ENCODE measurements at places on chromosomes 2 and 18.

DNA sequence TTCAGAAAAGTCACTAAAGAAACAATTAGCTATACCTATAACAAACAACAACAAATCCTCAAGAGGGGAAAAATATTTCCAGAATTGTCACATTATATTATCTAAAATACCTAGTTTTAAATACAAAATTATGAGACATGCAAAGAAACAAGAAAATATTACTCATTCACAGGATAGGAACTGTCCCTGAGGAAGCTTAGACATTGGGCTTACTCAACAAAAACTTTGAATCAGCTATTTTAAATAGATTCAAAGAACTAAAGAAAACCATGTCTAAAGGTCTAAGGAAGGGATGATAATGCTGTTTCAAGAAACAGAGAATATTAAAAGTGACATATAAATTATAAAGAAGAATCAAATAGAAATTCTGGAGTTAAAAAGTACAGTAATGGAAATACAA lies 131.9 kb upstream of the ZNF516 start:
- no peak for DNase-seq

- DNase-seq: no peak
These were observed 43.7 kb downstream of the CERKL start for GRCh38 chr2:181613241-181613640.

DNA sequence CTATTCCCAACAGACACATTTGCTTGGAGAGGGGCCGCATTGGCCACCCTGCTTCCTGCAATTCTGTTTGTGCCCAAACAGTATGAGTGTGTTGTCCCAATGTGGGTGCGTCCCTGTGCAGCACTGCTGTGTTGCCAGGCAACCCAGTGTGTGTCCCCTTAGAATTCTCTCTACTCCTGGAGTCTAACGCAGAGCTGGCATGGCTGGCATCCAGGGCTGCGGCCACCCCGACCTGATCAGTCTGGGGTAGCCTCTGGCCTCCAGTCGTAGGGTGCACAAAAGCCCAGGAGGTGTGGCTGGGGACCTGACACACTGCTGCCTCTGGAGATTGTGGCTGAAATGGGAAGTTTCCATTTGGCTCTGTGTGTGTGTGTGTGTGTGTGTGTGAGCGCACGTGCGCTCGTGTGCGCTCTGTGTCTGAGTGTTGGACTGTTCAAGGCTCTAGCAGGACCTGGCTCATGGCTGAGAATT lies 48.0 kb downstream of the TEX44 start:
- no peak for DNase-seq

DNA sequence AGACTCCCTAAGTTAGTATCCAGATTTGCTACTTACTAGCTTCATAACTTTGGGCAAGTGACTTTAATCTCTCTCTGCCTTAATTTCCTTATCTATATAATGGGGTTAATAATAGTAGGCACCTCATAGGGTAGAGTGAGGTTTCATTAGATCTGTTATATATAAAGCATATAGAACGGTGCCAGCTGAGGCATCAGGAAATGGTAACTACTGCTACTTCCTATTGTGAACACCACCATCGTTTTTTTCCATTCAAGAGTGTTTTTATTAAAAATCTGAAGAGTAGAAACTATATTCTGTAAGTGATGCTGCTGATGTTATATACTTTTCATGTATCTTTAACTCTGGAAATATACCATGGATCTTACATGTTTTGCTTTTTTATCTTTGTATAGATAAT lies 44.3 kb downstream of the MALT1 start:
- DNase-seq: no peak

- no peak for DNase-seq
These were observed 41.5 kb downstream of the PMAIP1 start for GRCh38 chr18:59941331-59941730.

- no peak for DNase-seq
These were observed 120.6 kb downstream of the PLB1 start for GRCh38 chr2:28616396-28616999.

GRCh38 chr2:3399381-3399780 lies 19.9 kb downstream of the TRAPPC12 start:
- DNase-seq: no peak

DNA sequence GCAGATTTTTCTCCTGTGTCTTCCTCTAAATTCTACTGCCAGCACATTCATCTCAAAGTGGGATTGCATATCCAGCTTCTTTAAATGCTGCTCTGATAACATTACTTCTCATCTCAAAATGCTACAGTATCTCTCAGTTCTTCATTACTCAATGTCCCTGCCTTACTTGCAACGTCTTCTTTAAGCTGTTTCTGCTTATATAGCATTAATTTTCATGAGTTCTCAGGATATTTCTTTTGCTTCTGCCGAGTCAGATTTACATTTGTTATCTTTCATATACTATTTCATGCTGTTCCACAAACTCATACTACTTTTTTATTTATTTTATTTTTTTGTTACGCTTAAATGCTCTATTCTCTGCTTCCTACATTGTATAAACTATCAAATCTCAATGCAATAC lies 1223.5 kb upstream of the FAM98A start:
- DNase-seq: no peak

DNA sequence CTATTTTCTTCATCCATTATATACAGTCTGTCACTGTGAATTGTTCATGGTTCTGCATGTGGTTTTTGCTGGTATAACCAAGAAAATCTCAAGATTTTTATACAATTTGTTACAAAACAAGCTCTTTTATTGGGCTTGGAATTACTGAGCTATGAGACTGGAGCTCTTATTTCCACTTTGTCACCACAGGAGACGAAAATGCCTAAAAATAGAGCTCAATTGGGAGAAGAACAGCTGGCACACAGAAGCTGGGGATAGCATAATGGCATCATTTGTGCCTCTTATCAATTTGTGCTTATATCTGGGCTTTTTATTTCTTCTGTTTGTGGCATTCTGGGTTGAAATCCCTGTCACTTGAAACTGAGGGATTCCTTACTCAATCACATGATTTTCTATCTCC lies 219.1 kb downstream of the CALCRL start:
- no peak for DNase-seq

DNA sequence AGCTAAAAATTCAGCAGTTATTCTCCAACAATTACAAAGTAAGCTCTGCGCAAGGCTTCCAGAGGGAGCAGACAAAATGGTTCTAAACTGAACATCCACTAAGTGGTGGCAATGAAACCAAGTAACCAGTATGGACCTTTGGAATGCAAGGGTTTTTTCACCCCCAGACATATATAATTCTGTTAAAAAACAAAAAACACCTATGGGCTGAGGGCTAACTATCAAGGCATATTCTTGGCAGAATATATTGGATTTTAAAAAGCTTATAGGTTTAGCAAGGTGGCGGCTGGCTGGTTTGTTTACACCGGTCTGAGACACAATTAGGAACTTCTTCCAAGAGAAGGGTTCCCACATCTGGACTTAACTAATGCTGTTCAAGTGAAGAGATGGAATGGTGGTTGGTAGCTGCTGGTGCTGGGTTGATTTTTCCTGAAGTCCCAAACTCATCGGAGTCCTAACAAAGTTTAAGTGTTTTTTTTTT lies 2.8 kb downstream of the ZFP36L2 start:
- DNase-seq: no peak

- no peak for DNase-seq
These were observed 187.8 kb upstream of the HNRNPA3 start for GRCh38 chr2:177024765-177025164.
